Peyer's patch (tissue), 4 donors: ENCODE measurements at places on chromosomes 3 and 15. TPM values are rescaled to one million over a fixed set of nuclear protein-coding genes. Genes with fewer than 3 reads are reported as not detected.

DNA sequence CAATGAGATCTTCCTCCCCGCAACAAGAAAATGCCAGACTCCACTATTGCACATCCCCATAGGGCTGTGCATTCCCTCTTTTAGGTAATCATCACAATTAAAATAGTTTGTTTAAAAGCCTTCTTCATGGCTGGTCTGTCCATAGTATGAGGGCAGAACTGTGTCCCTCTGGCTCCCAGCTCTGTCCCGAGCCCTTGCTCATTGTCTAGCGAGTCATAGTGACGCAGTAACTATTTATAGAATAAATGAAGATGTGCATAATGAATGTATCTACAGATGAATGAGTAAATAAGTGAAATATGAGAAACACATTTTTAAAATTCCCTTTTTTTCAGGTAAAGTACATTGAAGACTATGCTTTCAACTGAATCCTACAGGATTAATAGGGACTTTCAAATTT lies 128.4 kb upstream of the TMC3 start:
- H3K27me3 ChIP-seq, result no peaks in the 10 kb centered on the region
- H3K4me3 ChIP-seq, result no peak overlapping the region
- no peak overlapping the region for H3K27ac ChIP-seq
- H3K4me1 ChIP-seq, result no peaks in the 10 kb centered on the region
- no peaks in the 10 kb centered on the region for H3K36me3 ChIP-seq

DNA sequence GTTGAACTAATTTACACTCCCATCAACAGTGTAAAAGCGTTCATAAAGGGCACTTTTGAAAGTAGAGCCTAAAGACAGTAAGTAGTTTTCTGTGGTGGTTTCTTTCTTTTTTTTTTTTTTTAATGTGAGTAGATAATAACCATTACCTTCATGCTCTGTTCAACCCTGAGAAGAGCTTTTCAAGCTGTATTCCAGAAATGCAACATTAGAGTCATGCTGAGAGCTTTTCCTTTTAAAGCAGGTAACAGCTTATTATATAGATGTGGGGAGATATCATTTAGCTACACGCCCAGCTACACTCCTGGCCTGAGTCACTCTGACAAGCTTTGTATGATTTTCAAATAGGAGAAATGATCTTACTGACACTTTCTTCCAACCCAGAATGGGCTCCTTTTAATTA lies 96.2 kb upstream of the ARHGEF26 start:
- no peaks in the 10 kb centered on the region for H3K36me3 ChIP-seq
- no peak overlapping the region for H3K27ac ChIP-seq
- no peaks in the 10 kb centered on the region for H3K4me1 ChIP-seq
- H3K27me3 ChIP-seq, result no peaks in the 10 kb centered on the region
- DNase-seq, result no peak

- no peaks in the 10 kb centered on the region for H3K27me3 ChIP-seq
- no peak for DNase-seq
- H3K4me1 ChIP-seq, result no peaks in the 10 kb centered on the region
Measured at GRCh38 chr3:13705702-13706280, 156.9 kb downstream of the FBLN2 start.

Gene ANKRD63
- total RNA-seq, result not detected

Gene SGO1
- total RNA-seq, result 3.5 TPM

- H3K4me3 ChIP-seq, result no peak overlapping the region
- no peaks in the 10 kb centered on the region for H3K27me3 ChIP-seq
- no peaks in the 10 kb centered on the region for H3K4me1 ChIP-seq
- no peak for DNase-seq
Measured at GRCh38 chr15:39239562-39239961, 341.3 kb upstream of the THBS1 start.

DNA sequence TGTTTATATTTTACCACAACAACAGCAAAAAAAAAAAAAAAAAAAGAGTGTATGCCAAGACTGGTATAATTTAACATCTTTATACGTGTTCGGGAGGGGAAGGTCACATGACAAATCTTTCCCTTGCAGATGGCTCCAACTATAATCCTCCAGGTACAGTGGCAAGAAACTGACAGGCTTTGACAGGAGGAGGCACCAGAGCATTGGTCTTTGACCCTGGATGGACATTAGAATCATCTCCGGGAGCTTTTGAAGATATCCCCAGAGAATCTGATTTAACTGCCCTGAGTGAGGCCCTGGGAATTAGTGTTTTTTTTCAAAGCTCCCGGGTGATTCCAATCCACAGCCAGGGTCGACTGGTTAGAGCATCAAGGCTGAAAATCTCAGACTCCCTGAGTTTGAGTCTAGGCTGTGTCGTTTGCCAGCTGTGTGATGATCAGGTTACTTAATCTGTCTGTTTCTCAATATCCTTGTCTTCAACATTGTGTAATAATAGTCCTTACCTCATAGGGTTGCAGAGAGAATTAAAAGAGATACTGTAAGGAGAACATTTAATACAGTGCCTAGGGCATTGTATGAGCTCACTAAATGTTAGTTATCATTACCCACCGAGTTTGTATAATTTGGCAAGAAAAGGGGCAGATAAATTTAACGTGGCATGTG lies 8.9 kb upstream of the SEMA5B start:
- no peaks in the 10 kb centered on the region for H3K36me3 ChIP-seq
- no peak overlapping the region for H3K4me3 ChIP-seq
- DNase-seq, result no peak
- H3K27me3 ChIP-seq, result no peaks in the 10 kb centered on the region

Gene SAMD7
- not detected for total RNA-seq

Gene GHRL
- total RNA-seq, result 2.9 TPM

Gene CMTM8
- 7.1 TPM for total RNA-seq

GRCh38 chr3:52721730-52722008 lies 15.8 kb downstream of the SPCS1 start:
- no peaks in the 10 kb centered on the region for H3K4me1 ChIP-seq
- DNase-seq, result no peak
- H3K36me3 ChIP-seq, result no peaks in the 10 kb centered on the region
- H3K27ac ChIP-seq, result no peak overlapping the region
- H3K27me3 ChIP-seq, result no peaks in the 10 kb centered on the region

GRCh38 chr3:2686816-2687502 lies 423.2 kb downstream of the IL5RA start:
- H3K4me3 ChIP-seq, result no peak overlapping the region
- H3K36me3 ChIP-seq, result no peaks in the 10 kb centered on the region
- no peak overlapping the region for H3K27ac ChIP-seq
- H3K4me1 ChIP-seq, result no peaks in the 10 kb centered on the region
- no peaks in the 10 kb centered on the region for H3K27me3 ChIP-seq

Gene MYL3
- total RNA-seq, result not detected

Gene SAMMSON
- total RNA-seq, result not detected

DNA sequence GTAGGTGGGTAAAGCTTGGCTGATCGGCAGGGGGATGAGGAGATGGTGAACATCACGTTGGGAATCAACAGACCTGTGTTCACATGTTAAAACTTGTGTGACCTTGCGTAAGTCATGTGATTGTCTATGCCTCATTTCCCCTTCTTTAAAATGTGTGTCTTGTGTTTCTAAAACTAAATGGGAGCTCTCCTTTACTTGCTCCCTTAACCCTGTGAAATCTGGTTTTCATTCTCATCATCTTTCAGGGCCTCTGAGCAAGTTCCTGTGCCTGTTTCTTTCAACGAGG lies 29.7 kb upstream of the IREB2 start:
- no peak overlapping the region for H3K27ac ChIP-seq
- no peak overlapping the region for H3K4me3 ChIP-seq
- no peaks in the 10 kb centered on the region for H3K36me3 ChIP-seq

GRCh38 chr15:57333487-57333886 lies 42.8 kb upstream of the CGNL1 start:
- no peak overlapping the region for H3K27ac ChIP-seq
- H3K4me3 ChIP-seq, result no peak overlapping the region
- H3K36me3 ChIP-seq, result no peaks in the 10 kb centered on the region

DNA sequence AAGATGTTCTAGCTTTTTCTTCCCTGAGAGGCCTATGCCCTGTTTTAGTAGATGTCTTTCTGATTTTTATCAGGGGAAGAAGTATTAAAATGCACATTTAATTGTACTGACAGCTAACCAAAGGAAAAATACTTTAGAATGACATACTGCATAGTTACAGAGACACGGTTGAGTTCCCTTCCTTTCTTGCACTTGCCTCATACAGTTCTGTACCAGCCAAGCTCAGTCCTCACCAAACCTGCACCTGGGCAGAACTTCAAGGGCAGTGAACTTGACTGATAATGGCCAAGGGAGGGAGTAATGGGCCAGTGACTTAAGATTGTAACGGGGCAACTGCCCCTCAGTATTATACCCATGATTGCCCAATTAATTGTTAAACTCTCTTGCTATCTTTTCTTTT lies 34.1 kb upstream of the RASGRP1 start:
- no peaks in the 10 kb centered on the region for H3K4me1 ChIP-seq
- H3K27me3 ChIP-seq, result no peaks in the 10 kb centered on the region
- no peaks in the 10 kb centered on the region for H3K36me3 ChIP-seq
- H3K4me3 ChIP-seq, result no peak overlapping the region
- DNase-seq, result no peak

DNA sequence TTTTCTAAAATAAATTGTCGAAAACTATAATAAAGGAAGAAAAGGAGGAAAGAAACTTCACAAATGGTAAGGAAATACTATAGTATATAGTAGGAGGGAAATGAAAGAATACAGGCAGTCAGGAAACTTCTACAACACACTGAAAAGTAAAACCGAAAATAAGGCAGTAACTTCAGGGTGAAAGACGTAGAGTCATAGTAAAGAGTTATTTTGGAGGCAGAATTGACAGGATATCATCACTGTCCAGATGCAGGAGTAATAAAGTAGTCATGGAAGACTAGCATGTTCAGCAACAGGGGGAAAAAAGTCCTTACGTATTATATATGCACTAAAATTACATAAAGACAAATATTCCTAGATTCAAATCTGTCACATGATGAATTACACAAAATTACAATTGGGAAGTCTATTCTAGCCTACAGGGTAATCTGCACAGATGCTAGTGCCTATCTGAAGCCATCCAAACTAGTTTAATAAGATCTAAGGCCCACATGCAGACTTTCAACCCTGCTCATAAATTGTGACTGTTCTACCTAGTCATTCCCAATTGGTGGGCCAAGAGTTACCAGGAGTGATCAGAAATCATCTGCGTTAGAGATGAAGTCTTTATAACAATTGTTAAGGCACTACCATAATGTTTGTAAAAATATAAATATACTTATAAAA lies 14.0 kb downstream of the VPS13C start:
- no peak overlapping the region for H3K4me3 ChIP-seq
- H3K27me3 ChIP-seq, result no peaks in the 10 kb centered on the region
- H3K27ac ChIP-seq, result no peak overlapping the region
- no peaks in the 10 kb centered on the region for H3K4me1 ChIP-seq

DNA sequence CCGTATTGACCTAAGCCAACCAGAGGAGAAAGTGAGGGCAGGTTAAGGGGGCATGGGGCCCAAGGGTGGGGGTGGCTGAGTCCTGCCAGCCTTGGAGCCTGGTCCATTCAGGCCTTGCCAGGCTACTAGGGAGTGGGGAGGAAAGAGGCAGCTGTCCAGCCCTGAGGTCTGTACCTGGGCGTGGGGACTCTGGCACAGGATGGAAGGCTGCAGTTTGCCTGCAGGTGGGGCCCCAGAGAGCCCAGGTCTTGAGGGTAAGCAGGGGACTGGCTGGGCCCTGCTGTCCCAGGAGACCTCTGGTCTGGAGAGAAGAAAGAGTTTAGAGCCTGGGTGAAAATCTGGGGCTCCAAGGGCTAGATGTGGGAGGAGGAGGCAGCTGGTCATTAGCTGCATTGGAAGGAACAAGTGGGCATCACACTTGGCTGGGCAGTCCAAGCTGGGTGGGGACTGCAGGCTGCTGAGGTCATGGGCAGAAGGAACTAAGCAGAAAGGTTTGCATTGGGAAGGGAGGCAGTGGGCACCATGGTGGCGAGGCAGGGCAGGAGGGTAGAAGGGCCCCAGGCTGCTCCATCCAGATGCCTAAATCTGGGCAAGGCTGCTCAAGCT lies 108.4 kb downstream of the OXNAD1 start:
- DNase-seq, result no peak
- no peak overlapping the region for H3K4me3 ChIP-seq
- H3K27ac ChIP-seq, result peak overlapping the region; percentile 48
- H3K36me3 ChIP-seq, result no peaks in the 10 kb centered on the region
- peaks cover 34% of the 10 kb centered on the region for H3K4me1 ChIP-seq
- no peaks in the 10 kb centered on the region for H3K27me3 ChIP-seq

- peak overlapping the region; percentile 17 for H3K27ac ChIP-seq
- no peaks in the 10 kb centered on the region for H3K27me3 ChIP-seq
- H3K4me3 ChIP-seq, result no peak overlapping the region
- H3K4me1 ChIP-seq, result no peaks in the 10 kb centered on the region
Measured at GRCh38 chr15:67548236-67548852, 5.8 kb downstream of the MAP2K5 start.

Gene DNAJA4
- 27.8 TPM for total RNA-seq

Gene PLA2G4B
- total RNA-seq, result 7.2 TPM

DNA sequence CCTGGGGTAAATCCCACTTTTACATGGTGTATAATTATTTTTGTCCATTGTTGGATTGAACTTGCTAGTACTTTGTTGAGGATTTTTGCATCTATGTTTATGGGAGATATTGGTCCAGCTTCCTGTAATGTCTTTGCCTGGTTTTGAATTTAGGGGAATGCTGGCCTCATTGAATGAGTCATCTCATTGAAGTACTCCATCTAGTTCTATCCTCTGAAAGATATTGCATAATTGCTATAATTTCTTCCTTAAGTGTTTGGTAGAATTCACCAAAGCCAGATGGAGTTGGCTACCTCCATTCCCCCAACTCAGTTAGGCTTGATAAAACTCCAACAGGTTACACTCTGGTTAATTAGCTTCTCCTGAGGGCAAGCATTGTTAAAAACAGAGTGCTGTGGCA lies 237.4 kb upstream of the TGFBR2 start:
- no peak overlapping the region for H3K27ac ChIP-seq
- H3K4me3 ChIP-seq, result no peak overlapping the region
- no peaks in the 10 kb centered on the region for H3K36me3 ChIP-seq

DNA sequence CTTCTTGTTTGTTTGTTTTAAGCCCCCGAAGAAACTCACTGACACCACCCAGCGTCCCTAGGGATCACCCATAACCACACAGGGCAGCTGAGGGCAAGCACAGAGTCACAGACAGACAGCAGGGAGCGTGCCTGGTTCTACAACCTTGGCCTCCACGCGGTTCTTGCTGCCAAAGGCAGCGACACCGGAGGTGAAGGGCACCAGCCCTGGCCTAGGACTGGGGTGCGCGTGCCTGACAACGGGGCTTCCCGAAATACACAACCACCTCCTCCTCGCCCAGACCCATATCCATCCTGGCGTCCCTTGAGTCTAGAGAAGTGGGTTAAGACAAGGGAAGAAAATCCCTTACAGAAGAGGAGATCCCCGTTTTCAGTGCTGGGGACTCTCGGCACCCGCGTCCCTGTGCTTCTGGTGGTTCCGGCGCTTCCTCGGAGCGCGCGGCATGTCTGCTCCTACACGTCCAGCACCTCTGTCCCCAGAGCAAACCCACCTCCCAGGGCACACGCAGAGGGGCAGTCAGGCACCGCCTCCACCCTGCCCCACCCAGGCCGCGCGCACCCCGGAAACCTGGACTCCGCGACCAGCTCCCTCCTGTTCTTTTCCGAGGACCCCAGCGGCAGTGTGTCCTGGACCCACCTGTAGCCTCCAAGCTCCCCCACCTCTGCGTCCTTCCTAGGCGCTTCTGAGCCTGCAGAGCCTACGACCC lies 911 bp downstream of the RFTN1 start:
- H3K4me3 ChIP-seq, result peak overlapping the region; percentile 66
- no peaks in the 10 kb centered on the region for H3K36me3 ChIP-seq
- H3K27me3 ChIP-seq, result no peaks in the 10 kb centered on the region
- H3K27ac ChIP-seq, result peak overlapping the region; percentile 89

GRCh38 chr3:19173945-19174344 lies 25.6 kb downstream of the KCNH8 start:
- no peaks in the 10 kb centered on the region for H3K27me3 ChIP-seq
- no peak overlapping the region for H3K4me3 ChIP-seq

GRCh38 chr3:174957551-174958001 lies 98.4 kb downstream of the NAALADL2 start:
- H3K4me1 ChIP-seq, result no peaks in the 10 kb centered on the region
- H3K27ac ChIP-seq, result no peak overlapping the region
- no peaks in the 10 kb centered on the region for H3K27me3 ChIP-seq
- H3K4me3 ChIP-seq, result no peak overlapping the region
- H3K36me3 ChIP-seq, result no peaks in the 10 kb centered on the region
